CD4-positive, alpha-beta T cell treated with Interleukin-1 beta for 1 hour (primary cell): ENCODE measurements at places on chromosomes 2 and 18.

DNA sequence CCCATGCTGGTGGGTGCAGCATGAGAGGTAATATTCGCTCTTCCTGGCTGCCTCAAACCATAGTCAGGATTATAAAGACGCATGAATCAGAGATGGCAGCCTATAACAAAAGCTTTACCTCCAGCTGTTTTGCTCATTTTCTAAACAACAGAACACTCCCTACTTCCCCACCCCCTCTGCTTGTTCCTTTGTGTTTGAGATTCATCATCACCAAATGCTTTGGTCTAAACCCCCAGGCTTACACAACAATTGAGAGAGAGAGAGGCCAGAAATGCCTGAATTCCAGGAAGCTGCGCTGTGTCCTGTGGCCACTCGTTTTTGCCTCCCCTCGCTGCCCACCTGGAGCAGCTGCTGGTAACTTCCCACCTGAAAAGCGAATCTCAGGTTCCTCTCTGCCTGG is 78.8 kb upstream of the CAPN13 start:
- no peak for DNase-seq

- no peak for DNase-seq
These were observed 745.2 kb upstream of the GCFC2 start for GRCh38 chr2:76455910-76456309.

- DNase-seq, result no peak
These were observed 12.7 kb downstream of the CATIP start for GRCh38 chr2:218369330-218369729.

DNA sequence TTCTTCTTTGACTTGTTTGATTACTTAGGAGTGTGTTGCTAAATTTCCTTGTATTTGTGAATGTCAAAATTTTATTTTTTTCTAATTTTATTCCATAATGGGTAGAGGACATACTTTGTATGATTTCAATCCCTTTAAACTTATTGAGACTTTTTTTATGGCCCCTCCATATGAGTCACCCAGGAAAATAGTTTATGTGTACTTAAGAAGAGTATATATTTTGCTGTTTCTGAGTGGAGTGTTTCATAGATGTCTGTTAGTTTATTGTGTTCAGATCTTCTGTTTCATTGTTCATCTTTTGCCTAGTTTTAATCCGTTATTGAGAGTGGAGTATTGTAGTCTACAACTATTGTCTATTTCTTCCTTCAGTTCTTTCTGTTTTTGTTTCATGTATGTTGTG is 81.9 kb downstream of the EPB41L5 start:
- no peak for DNase-seq

DNA sequence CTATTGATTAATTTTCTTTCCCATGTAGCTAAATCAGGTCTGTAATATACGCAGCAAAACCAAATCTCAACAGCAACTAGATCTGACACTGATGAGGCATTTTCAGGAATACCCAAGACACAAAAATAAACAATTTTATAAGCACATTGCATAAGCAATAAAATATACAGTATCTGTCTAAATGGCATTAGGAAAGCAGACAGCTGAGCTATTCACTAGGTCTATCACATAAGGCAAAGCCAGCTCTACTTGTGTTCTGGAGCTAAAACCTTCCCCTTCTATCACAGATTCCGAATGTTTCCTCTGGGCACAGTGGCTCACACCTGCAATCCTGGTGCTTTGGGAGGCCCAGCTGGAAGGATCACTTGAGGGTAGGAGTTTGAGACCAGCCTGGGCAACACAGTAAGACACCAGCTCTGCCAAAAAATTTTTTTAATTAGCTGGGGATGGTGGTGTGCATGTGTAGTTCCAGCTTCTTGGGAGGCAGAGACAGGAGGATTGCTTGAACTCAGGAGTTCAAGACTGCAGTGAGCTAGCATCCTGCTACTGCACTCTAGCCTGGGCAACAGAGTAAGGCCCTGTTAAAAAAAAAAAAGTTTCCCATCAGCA is 21.1 kb downstream of the PTPN2 start:
- no peak for DNase-seq
